ENCODE measurements at places on chromosomes 4 and X.

DNA sequence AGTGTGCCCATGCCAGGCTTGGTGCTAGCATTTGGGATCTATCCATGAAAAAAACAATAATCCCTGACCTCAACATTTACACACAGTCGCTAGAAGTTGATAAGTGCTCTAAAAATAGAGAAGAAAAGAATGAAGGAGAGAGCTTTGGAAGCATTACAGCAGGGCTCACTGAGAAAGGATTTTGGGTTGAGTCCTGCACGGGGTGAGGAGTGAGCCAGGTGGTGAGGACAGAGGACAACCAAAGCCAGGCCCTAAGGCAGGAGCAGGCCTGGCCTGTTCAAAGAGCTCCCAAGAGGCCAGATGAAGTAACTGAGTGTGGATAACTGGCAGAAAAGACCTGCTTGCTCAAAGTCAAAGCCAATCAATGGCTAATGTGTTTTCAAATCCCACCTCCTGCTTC, 20.7 kb upstream of the PROM1 start:
- DNase-seq = no peak

GRCh38 chr4:87950936-87951511, 24.5 kb upstream of the SPP1 start:
- no peak for DNase-seq

DNA sequence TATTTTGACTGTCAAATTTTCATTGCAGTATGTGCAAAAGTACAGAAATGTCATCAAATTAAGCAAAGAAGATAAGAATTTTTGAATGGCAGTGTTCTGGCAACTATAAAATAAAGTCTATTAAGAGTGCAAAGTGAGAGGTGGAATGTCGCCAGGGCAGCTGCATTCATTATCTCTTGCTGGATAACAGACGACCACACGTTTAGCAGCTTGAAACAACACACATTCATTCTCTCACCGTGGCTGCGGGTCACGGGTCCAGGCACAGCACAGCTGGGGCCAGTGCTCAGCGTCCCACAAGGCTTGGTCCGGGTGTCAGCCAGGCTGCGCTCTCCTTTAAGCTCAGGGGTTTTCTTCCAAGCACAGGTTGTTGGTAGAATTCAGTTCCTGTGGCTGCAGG, 113.9 kb downstream of the GPR143 start:
- no peak for DNase-seq

GRCh38 chr4:53914313-53915016, 149.9 kb downstream of the CHIC2 start:
- DNase-seq = peak; percentile 95

DNA sequence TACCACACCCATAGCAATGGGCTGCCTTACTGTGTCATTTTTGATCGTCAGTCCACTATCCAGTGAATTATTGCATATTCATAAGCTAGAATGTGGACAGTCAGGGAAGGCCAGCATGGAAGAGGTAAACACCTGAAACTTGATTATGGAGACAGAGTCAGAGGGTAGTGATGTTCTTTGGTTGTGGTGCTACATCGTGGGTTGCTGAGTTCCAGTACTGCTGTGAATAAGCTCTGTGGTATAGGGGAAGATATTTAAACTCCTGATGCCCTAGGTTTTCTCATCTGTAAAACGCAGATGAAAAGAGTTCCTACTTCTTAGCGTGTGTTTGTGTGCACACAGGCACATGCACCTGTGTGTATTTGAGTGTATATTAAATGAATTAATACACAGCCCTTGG, 69.9 kb downstream of the CPE start:
- DNase-seq = no peak

- DNase-seq = no peak
These were observed 53.0 kb upstream of the RPS6KA6 start for GRCh38 chrX:84240848-84241565.

DNA sequence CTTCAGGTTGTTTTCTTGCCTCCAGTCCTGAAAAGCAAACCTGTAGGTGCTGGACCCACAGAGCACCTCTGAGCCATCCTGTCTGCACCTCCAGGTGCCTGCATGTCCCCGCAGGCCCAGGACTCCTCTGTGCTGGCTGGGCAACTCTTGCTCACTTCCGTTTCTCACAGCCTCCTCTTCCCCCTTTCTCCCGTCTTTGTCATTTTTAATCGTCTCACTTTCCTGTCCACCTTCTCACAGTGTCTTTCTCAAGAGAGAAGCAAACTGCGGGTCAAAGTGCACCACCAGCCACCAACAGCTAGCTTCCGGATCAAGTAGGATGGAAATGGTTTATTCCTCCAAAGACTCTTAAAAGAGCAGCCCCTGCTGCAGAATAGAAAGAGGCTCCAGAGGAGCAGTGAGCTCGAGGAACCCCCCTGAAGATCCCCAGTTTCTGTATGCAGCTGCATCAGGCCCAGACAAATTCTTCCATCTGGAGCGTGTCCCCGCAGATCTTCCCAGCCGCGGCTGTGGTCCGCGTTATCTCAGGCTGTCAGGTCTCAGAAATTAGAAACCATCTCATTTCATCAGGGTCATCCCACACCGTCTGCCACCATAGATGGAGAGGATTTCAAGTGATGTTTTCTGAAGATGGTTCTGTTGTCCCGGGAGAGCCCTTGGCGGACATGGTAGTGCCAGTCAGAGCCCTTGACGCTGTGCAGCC, 87.7 kb downstream of the FHDC1 start:
- DNase-seq = no peak

GRCh38 chrX:119410027-119410819, 11.1 kb downstream of the SLC25A43 start:
- peak; percentile 93 for DNase-seq

- no peak for DNase-seq
These were observed 127.5 kb upstream of the GK2 start for GRCh38 chr4:79535516-79535915.

DNA sequence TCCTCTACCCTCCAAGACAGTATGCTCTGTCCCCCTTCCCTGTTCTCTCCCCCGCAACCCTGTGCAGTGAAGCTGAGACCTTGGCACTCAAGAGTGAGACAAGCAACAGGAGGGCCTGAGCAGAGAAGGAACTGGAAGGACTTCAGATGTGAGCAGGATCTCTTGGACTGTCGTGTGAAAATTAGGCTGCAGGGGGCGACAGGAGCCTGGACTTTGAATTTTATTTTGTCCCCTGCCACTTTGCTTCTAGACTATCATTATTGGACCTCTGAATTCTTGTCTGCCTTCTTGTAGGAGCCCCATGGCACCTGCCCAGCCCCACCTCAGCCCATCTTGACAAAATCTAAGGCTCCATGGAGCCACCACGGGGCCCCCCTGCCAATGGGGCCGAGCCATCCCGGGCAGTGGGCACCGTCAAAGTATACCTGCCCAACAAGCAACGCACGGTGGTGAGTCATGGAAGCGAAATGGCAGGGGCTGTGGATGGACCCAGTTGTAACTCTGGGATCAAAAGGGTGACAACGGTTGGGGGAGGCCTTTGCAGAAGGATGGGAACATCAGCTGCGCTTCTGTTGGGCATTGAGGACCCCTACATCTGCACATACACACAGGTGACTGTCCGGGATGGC, 1.7 kb downstream of the ARAF start:
- DNase-seq = peak; percentile 41

DNA sequence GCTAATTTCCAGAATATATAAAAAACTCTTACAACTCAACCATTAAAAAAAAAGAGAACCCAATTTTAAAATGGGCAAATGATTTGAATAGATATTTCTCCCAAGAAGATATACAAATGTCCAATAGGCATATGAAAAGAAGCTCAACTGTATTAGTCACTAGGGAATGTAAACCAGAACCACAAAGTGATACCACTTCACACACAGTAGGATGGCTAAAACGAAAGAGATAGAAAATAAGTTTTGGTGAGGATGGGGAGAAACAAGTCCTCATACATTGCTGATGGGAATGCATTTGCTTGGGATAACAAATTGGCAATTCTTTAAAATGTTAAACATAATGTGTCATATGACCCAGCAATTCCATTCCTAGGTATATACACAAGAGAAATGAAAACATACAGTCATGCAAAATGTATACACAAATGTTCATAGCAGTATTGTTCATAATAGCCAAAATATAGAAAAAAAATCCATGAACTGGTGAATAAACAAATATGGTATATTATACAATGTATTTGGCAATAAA, 5.7 kb downstream of the TCEAL3 start:
- no peak for DNase-seq

GRCh38 chr4:150464523-150464922, 117.4 kb upstream of the MAB21L2 start:
- DNase-seq = no peak
